ENCODE measurements at places on chromosomes 12 and 14. TPM values are rescaled to one million over a fixed set of nuclear protein-coding genes. Genes with fewer than 3 reads are reported as not detected.

DNA sequence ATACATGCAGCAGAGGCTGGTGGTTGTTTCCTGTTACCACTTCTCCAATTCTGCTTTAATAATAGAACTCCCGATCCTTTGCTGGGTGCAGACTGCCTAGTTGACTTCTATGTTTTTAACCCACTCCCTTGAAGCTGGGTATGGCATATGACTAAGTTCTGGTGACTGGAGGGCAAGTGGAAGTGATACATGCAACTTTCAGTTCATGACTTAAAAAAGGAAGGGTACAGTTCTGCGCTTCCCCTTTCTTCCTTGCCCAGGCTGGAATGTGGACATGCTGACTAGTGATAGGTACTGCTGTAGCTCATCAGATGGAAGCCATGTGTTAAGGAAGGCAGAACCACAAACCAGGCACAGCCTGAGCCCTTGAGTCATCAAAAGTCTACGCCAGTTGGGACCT lies 2.4 kb upstream of the A2M start:
- peak; percentile 10 for DNase-seq

GRCh38 chr14:52877628-52878027 lies 73.2 kb downstream of the FERMT2 start:
- no peak for DNase-seq

DNA sequence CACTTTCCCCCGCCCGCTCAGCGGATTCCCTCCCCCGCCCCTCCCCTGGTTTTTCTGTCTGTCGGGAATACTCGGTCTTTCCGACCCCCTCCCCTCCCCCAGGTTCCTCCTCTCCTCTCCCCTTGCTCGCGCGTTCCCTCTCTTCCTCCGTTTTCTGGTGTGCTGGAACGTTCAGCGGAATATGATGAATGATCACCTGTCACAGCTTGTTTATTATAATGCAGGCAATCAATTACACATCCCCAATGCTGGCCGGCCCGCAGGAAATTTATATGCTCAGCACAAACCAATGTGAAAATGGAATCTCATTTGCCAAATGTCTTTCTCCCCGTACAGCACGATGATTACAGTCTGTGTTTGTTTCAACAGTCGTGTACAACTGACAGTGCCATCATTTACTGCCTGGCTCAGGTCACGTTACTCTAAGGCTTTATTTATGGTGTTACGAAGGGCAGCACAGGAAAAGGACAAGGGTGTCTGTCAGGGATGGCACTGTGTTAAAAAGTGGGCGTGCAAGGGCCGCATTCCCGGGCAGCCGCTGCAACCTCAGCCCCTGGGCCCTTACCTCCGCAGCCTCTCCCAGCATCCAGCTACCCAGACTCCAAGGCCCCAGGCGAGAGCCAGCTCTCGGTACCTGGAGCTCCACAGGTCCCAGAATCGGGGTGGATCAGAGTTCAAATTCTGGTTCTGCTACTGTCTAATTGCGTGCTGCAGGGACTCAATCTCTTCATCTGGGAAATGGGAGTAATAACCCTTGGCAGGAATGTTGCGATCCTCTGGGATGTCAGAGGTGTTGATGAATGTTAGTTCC lies 24.7 kb upstream of the MAP1LC3B2 start:
- no peak for DNase-seq

- no peak for DNase-seq
Measured at GRCh38 chr12:26767116-26767515, 65.9 kb downstream of the ITPR2 start.

GRCh38 chr14:49853572-49854375 lies 1.2 kb upstream of the NEMF start:
- DNase-seq = peak; percentile 58

- no peak for DNase-seq
Measured at GRCh38 chr12:33575346-33575745, 135.7 kb upstream of the SYT10 start.

DNA sequence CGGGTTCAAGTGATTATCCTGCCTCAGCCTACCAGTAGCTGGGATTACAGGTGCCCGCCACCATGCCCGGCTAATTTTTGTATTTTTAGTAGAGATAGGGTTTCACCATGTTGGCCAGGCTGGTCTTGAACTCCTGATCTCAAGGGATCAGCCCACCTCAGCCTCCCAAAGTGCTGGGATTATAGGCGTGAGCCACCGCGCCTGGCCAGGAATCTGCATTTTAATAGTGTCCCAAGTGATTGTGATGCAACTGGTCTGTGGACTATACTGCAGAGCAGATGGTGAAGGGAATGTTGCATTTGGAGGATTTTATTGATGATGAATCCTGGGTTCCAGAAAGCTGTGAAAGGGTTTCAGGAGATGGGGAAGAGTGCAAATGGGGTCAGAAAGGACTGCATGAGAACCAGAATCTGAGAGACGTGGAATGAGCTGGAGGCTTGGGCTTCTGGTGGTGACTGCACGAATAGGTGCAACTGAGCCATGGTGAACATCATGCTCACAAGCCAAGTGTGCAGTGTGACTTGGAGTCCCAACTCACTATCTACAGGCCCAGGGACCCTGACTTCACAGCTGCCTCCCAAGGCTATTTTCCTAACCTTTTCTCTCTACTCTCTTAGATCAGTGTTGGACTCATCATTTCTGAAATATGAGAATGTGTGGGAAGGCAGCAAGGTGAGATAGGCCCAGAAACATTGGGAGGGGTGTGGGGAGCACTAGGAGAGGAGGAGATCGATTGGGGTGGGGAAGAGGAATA lies 4.5 kb downstream of the RPS26 start:
- peak; percentile 10 for DNase-seq

- peak; percentile 85 for DNase-seq
Measured at GRCh38 chr14:95547626-95548327, 12.9 kb downstream of the GLRX5 start.

DNA sequence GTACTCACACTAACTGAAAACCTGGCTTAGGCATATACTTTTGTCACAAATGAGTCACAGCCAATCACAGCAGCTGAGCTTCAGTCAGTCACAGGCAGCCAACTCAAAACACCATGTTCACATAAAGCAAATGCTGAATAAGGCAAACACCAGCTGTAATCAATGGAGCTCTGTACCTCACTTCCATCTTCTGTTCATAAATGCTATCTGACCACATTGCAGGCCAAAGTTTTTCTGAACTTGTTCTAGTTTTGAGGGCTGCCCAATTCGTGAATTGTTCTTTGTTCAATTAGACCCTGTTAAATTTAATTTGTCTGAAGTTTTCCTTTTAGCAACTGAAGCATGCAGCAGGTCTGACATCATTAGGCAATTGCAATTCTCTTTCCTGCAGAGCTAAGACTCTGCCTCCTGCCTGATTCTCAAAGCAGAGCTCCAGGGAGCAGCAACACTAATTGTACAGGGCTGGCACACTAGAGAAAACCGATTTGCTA lies 129.9 kb downstream of the WIF1 start:
- peak; percentile 39 for DNase-seq

DNA sequence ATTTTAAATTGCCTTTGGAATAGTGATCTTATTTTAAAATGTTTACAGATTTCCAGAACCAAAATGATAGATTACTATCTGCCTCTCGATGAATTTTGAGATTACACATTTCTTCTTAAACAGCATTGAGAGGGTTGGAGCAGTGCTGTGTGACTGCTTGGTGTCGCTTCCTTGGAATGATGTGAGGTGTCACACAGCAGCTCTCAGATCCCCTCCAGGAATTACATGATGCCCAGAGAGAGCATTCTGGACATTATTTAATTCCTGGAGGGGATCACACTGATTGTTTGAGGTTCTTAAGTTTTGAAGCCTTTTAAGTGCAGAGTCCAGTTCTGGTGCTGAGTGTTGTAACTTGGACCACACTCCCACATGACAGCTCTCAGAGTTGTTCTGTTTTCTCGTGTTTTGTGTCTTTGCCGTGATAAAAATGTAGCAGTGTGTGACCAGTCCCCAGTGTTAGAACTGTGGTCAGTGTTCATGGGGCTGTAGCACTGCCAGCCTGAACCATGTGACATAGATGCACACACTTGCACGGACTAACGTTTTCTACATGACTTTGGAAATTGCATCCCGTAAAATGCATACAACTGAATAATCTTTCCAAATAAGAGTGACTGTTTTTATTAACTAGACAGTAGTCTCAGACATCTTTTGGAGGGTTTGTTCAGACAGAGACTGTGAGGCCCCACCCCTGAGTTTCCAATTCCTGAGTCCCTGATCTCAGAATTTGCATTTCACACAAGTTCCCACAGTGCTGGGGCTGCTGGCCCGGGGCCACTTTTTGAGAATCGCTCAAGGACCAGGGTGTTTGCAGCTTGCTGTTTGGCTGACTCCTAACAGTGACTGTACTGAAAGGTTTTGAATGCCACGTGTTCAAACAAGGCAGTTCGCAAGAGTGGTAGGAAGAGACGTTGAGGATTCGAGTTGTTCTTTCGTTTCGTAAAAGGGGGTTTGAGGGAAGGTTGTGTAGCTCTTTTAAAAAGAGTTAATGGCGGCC lies 26.0 kb downstream of the XRCC3 start:
- no peak for DNase-seq

DNA sequence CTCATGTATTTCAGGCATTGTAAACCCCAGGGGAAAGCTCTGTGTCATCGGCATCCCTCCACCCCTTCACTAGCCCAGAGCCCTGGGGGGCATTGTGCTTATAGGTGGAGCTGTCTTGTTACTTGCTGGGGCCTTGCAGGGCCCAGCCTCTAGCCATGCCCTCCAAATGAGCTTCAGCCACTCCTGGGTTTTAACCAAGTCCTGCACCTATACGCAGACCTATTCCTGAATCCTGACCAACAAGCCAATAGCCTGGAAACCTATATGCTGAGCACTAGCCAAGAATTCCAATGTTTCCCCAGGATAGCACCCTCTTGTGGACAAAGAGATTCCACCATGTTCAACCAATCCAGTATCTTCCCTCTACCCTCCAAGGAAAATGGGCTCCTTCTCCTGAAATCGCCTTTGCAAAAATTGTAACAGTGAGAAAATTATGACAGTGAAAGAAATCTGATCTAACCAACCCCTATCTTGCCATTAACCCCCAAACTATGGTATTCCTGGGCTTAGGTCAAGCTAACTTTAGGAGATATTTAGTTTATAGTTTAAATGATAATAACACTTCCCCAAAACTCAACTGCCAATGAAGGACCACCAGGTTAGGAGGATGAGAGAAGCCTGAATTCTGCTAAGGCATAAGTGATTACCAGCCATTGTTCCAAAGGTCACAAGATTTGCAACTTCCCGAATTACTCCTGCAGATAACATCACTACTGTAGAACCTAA lies 55.5 kb downstream of the TTC7B start:
- peak; percentile 45 for DNase-seq

DNA sequence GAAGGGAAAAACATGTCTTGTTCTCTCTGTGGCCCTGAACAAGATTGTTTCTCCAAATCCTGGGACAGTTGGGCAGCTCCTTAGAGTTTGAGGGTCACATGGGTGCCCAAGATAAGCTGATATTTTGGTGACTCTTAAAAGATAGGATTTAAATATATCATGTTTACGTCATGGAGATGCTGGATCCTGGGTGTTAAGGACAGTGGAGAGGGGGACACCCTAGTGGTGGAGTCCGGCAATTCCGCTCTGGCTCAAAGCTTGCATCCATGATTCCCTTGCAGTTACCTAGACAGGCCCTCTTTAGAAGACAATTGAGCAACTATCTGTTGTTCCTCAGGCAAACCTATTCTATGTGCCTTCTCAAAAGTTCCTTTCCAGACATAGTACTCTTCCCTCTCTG lies 101.8 kb downstream of the CMKLR1 start:
- DNase-seq = no peak

GRCh38 chr12:109203480-109203879 lies 87.1 kb downstream of the ACACB start:
- DNase-seq = no peak

DNA sequence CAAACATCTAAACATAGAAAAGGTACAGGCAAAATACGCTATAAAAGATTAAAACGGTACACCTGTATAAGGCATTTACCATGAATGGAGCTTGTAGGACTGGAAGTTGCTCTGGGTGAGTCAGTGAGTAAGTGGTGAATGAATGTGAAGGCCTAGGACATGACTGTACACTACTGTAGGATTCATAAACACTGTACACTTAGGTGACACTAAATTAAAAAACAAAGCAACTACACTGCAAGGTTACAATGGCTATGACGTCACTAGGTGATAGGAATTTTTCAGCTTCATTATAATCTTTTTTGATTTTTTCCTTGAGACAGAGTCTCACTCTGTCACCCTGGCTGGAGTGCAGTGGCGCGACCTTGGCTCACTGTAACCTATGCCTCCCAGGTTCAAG lies 269.2 kb downstream of the KSR2 start:
- no peak for DNase-seq

DNA sequence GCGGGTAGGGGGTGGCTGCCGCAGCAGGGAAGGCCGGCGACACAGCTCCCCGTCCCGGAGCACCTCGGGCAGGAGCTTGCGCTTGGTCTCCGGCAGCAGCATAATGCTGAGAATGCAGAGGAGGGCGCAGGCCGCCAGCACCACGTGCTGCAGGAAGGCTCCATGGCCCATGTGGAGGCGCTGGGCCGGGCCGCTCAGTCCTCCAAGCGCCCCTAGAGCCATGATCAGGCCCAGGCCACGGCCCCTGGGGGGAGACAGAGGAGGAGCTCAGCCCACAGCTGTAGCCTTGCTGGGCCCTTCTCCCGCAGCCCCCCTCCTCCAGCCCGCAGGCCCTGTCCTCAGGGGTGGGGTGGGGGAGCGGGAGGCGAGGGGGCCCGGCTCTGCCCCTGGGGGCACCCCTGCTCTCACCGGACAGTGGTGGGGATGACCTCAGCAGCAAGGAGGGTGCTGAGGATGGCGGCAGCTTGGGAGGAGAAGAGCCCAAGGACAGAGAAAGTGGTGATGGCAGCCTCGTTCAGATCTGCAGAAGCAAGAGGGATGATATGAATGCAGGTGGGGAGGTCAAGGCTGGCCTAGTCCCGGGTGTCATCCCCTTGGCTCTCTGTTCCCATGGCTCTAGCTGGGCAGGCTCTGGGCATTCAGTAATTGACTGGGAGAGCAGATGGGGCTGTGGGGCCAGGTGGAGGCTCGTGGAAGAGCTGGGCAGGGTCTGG lies 5.8 kb downstream of the SLC22A17 start:
- DNase-seq = no peak

- DNase-seq = no peak
Measured at GRCh38 chr14:102043251-102044025, 43.4 kb downstream of the HSP90AA1 start.

GRCh38 chr12:118292836-118293235 lies 79.9 kb downstream of the TAOK3 start:
- DNase-seq = no peak

DNA sequence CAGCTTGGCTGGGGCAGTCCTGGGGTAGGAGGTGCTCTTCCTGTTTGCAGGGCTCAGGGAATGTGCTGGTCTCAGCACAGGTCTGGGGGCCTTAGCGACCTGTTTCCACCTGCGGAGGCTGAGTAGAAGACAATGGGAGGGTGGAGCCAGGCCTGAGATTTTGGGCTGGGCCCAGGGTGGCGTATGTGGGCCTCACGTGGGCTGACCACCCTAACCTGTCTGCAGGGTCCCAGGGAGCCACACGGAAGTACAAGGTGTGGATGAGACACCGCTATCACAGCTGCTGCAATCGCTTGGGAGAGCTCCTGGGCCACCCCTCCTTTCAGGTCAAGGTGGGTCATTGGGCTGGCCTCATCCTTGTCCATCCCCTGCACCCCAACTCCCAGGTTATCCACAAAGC lies 1.1 kb downstream of the NOC4L start:
- DNase-seq = no peak

KRT6A gene
- total RNA-seq = not detected

LRRC23 gene
- 3.5 TPM for total RNA-seq

CDKN3 gene
- total RNA-seq = 122 TPM

ABCC9 gene
- 0.47 TPM for total RNA-seq

HAL gene
- total RNA-seq = not detected

PGF gene
- total RNA-seq = 76.1 TPM

SLC38A4 gene
- not detected for total RNA-seq

EVL gene
- total RNA-seq = 21.7 TPM

REC8 gene
- 0.53 TPM for total RNA-seq

ASCL1 gene
- total RNA-seq = not detected
